NCI-H1694 treated with DMSO at 0.1 percent for 48 hours (cell line): ENCODE measurements at places on chromosomes 3 and 15.

GRCh38 chr3:148833223-148833622 is 5.6 kb downstream of the CPB1 start:
- DNase-seq: no peak

DNA sequence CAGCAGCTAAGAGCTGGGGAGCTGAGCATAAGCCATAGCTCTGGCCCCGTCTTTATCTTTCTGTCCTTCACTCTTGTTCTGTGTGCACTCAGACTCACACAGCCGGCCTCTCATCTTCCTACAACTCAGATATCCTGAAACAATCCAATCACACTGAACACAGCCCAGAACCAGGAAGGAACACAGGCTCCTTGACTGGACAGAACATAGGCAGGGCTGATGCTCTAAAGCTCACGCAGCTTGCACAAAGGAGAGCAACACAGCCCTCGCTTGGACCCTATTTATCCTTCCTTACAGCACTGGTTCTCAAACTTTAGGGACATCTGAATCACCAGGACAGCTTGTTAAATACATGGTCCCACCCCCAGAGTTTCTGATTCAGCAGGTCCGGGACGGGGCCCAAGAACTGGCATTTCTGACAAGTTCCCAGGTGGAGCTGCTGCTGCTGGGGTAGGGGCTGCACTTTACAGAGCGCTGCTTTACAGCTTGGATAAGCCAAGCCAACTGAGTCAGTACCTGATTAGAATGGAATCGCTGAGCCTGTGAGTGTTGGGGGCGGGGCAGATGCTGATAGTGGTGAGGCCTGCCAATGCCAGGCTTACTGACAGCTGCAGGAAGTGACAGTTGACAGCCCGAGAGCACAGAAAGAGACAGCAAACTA is 65.1 kb downstream of the MRPL46 start:
- DNase-seq: peak; percentile 31

DNA sequence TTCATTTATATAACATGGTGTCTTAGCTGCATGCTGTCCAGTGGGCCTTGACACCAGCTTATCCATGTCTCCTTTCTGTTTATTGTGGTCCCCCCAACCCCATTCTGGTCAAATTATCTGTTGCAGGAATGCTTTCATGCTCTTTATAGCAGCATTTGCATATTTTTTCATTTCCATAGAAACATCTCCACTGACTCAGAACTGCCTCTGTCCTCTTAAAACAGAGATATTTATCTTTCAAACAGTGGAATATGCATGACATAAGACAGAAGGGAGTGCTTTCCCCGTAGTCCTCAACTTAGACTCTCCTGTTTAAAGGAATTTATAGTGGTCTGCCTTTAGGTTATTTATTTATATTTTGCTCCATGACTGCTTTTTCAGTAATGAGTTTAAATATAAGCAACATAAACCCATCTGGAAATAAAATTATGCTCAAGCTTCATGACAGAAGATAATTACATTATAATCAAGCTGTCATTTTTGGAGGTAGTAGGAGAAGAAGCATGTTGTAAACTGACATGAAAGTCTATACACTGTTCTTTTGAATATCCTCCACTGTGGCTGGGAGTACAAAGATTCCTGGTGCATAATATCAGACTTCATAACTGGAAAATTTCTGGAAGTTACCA is 179.5 kb upstream of the CD96 start:
- DNase-seq: no peak

DNA sequence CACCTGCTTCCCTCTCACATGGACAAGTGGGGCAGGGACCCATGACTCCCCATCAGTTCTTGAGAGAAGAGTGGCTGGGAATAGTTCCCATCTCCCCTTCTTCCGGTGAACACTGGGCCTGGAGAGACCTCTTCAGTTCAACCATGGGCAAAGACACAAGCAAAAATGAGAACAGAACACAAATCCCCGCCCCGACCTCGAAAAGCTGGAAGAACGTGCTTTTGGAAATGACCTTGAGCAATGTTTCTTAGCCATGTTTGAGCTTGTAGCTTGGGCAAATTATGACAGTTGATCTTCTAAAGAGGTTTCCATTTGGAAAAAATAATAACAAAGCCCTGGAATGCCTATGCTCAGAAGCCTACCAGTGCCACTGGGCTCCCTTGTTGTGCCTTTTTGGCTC is 59.0 kb downstream of the FAM174B start:
- no peak for DNase-seq

DNA sequence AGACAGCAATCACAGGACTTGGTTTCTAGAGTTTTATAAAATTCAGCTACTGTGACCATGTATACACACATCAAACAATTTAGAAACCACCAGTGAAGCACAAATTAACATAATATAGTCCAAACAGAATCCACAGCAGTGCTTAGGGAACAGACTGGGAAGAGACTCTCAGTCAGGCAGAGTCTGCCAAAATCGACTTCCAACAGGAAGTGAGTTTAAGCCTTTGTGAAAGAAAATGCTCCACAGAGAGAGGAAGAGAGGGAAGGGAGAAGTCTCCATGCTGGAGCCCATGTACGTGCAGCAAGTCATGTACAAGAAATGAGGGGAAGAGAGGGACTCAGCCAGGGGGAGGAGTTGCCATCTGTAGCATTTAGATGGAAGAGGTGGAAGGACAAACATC is 172.6 kb downstream of the IL5RA start:
- no peak for DNase-seq

- DNase-seq: no peak
These were observed 271.5 kb upstream of the TBL1XR1 start for GRCh38 chr3:177468816-177469215.

- DNase-seq: no peak
These were observed 385.7 kb downstream of the LSAMP start for GRCh38 chr3:116059421-116060096.

DNA sequence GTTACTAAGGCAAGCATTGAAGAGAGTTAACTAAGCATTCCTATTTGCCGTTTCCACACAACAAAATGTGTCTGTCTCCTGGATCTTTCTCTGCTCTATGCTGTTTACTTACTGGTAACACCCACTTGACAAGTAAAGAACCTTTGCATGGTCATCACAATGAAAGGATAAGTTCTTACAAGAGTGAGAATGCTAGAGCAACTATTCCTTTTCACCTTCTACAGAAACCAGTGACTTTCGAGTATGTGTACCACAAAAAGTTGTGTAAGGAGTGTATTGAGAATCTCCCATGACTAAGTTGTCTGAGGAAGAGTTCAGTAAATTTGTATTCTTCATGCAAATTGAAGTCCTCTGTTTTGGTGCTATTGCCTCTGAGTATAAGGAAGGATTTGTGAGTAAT is 10.8 kb downstream of the TIPARP start:
- no peak for DNase-seq

GRCh38 chr3:100546020-100546744 is 53.8 kb downstream of the TMEM45A start:
- DNase-seq: no peak

DNA sequence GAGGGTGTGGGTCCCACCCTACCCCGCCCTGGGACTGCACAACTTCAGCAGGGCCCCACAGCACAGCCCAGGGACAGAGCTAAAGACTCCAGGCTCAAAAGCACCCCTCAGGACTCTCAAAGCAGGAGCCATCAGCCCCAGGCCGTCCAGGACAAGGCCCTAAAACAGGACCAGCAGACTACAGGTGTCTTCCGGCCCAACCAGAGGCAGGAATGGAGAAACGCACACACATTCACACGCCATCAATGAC is 26.1 kb downstream of the ATRIP start:
- no peak for DNase-seq

- peak; percentile 72 for DNase-seq
These were observed 4.1 kb downstream of the CELF6 start for GRCh38 chr15:72315706-72316370.

- DNase-seq: no peak
These were observed 123.9 kb upstream of the NR2E3 start for GRCh38 chr15:71686221-71687050.

GRCh38 chr3:30605005-30605404 is 1.4 kb upstream of the TGFBR2 start:
- no peak for DNase-seq

DNA sequence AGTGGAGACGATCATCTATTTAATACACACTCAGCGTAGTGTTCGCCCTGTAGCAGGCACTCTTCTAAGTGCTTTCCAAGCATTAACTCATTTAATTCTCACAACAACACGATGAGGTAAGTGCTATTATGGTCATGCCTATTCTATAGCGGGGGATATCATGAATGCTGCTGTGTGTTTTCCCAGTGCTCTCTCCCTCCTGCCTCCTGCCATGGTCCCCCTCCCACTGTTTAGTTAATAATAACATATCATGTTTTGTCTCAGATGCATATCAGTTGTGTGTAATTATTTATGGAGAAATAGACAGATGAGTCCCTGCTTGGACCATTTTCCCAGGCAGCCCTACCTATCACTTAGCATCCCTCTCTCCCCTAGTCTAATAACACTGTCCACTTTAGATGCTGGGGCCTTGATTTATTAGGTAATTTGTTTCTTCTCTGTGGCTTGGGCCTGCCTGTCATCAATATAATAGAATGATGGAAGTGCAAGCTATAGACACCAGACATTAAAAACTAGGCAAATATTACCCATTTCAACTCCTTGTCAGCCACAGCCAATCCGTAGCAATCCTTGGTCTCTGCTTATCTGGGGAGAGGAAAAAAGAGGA is 122.9 kb upstream of the TLE3 start:
- DNase-seq: no peak

- DNase-seq: no peak
These were observed 200.7 kb downstream of the TIGIT start for GRCh38 chr3:114494498-114494897.

- peak; percentile 35 for DNase-seq
These were observed 3.9 kb upstream of the VPS8 start for GRCh38 chr3:184808021-184808420.

- no peak for DNase-seq
These were observed 83.1 kb downstream of the CGGBP1 start for GRCh38 chr3:87975716-87976115.

GRCh38 chr3:142987080-142987700 is 14.2 kb upstream of the U2SURP start:
- peak; percentile 80 for DNase-seq

- DNase-seq: no peak
These were observed 54.5 kb downstream of the CPN2 start for GRCh38 chr3:194296454-194297263.

DNA sequence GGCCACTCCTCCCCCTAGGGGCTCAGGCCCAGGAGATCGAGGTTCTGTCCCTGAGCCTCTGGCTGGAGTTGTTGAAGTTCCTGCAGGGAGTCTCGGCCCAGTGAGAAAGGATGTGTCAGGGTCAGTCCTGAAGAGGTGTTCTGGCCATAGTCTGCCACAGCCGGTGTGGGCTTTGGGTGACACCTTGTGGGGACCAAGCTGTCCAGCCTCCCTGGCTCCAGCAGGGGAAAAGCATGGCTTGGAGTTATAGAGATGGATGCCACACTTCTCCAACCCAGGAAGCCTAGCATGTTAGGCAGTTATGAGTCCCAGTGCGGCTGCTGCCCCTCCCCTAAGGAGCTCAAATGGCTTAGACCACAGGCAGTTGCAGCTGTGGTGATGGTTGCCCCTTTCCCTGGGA is 945.6 kb upstream of the GBE1 start:
- DNase-seq: no peak

- DNase-seq: no peak
These were observed 22.2 kb upstream of the IGDCC3 start for GRCh38 chr15:65399997-65400396.

DNA sequence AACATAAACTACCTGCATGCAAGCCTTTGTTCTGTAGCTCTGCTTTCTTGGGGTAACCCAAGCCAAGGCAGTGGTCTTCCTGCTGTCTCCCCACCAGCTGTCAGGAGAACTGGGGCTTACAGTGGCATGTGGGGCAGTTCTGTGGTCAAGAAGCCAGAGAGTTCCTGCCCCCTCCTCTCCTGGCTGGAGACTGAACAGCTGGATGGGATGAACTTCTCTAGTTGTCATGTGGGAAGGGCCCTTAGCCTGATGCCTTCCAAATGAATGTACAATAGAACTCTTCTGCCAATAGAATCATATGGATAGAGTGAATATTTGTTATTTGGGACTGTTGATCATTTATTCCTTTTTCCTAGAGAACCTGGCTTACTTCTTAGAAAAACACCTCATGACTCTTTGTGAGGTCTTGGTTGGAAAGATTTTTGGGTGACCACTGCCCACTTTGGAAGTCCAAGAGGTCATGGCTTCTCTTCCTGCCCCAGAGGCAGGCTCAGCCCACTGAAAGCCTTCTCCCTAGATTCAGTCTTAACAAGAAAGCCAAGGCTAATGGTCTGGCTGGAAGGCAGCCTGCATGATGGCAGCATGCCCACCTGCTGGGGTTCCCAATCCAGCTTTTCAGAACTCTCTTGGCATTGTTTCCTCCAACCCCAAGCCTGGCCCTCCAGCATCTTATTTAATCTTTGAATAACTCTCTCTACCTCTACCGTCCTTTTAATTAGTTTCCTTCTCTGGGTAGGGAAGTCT is 462.9 kb upstream of the PROK2 start:
- no peak for DNase-seq

- DNase-seq: no peak
These were observed 12.8 kb downstream of the THAP10 start for GRCh38 chr15:70879401-70879800.

DNA sequence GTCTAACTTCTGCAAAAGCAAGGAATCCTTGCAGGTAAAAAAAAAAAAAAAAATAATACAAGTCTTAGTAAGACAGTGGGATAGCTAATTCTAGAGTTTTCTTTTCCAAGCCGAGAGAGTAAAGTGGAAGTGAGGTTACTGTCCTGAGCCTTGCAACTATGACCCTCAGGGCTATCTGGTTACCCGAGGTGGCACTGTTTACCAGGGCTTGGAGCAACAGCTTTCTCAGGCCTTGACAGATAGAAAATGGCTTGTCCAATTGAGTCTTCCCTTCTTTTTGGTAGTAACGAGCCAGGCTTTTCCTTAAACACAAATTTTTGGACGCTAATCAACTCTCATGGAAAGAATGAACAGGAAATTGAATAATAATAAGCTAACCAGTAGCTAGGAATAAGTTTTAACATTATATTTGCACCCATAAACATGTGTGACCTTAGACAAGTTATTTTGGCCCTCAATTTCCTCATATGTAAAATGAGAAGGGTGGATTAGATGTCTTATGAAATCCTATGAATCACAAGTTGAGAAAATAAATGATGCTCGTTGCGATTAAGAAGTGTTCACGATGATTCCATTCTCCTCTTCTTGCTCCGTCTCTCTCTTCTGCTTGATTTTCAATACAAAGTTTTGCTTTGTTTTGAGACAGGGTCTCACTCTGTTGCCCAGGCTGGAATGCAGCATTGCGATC is 236.9 kb upstream of the KBTBD8 start:
- no peak for DNase-seq

GRCh38 chr15:101050623-101051290 is 131.6 kb downstream of the LRRK1 start:
- DNase-seq: no peak

- DNase-seq: no peak
These were observed 13.5 kb upstream of the AADAC start for GRCh38 chr3:151800431-151800830.
